AG04449 (cell line): ENCODE measurements at places on chromosomes 3 and 15.

DNA sequence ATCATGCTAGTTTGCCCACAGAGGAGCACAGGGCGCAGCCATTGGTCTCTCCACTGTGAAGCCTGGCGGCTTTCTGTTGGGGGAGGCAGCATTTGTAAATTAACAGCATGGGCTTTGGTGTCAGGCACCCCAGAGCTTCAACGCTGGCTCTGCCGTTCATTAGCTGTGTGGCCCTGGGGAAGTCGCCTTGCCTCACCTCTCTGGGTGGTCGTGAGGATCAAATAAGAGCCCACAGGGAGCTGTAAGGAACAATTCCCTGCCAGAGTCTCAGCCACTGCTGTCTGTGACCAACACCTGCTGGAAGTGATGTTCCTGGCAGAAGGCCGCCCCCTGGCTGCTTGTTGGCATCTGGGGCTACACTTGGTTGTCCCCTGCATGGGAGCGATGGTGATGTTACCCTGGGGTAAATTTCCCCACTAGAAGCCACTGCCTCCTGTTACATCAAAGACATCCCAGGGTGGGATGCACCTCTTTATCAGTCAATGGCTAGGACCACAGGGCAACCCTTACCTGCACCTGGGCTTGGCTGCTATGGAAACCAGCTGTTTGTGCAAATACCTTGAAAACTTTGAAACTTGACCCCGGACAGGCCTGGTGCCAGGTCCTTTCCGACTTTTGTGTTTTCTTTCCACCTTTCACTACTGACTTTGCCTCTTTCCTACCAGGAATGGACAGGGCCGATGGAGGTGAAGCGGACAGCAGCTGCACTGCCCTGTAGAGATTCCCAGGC, 36.9 kb downstream of the DNASE1L3 start:
- no peak for DNase-seq

DNA sequence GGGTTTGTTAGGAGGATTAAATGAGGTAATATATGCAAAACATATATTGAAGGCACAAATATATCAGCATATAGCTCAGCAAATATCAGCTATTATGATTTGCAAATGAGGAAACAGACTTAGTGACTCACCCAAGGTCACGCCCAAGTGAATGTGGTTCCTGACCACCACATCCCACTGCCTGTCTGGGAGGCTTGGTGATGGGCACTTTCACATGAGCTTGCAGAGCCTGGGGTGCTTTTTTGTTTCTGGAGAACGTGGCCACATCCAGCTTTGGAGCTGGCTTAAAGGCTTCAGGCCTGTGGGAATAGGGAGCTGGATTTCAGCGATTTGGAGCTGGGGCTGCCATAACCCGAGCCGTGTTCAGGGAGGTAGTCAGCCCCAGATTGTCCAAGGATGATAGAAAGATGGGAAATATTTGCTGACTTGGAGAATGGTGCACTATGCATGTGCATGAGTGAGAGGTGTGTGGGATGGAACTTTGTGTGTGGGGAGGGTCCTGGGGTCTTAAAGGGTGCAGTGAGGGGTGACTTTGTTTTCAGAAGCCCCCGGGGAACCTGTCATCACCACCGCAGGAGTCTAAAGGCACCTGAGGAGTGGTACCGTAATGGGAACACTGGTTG, 12.0 kb upstream of the FGD5 start:
- DNase-seq, result no peak

DNA sequence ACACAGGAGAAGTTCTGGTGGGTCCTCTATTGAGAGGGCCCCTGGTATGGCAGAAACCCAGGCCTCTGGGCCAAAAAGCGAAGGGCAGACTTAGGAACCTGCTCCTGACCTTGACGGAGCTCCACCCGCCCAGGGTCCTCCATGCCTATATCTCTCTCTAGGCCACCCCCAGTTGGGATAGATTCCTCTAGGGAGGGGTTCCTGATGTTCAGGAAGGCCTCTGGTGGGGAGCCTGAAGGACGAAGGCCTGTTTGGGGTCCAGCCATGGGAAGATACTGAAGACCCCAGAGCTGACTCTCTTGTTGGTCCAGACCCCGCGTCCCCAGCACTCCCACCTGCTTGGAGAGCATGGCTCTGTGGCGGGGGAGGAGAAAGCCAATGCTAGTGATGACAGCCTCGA, 104.2 kb downstream of the CORO2B start:
- no peak for DNase-seq

- DNase-seq, result no peak
These were observed 166.2 kb downstream of the CHDH start for GRCh38 chr3:53680028-53680427.

GRCh38 chr3:9022305-9023225, 59.3 kb upstream of the RAD18 start:
- DNase-seq, result no peak

GRCh38 chr3:121155028-121155427, 247.0 kb downstream of the STXBP5L start:
- no peak for DNase-seq

GRCh38 chr3:79436387-79436786, 331.4 kb downstream of the ROBO1 start:
- no peak for DNase-seq

- no peak for DNase-seq
These were observed 109.2 kb downstream of the ASB7 start for GRCh38 chr15:100711516-100712021.

DNA sequence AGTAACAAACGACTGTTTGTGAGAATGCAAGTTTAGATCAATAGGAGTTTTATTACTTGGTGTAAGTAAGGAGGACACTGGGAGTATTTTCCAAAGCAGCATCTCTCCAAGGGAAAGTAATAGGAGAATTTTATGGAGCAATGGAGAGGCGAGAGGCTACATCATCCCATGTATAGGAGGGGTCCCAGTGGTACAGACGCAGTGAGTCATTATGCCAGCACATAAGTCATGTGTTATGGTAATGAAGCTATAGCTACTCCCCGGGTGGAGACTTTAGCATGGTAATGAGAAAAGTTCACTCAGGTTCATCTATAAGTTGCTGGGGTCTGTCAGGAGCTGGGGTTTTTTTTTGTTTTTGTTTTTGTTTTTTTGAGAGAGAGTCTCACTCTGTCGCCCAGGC, 29.5 kb upstream of the ZNF445 start:
- DNase-seq, result no peak

DNA sequence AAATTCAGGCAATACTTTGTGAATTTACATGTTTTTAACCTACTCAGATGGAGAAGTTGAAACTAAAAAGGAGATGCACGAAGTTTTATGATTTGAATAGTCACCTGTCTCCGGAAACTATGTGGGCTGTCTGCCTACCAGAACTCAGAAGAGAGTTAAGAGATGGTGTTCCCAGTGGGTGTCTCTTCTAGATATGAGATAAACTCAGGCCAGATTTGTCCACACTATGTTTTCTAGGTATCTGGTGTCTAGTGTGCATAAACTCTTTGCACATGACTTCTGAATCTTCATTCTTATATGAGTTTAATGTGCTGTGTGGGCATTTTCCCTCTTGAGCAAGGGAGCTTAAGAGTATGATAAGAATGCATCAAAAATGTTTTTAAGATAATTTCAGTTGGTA, 222.8 kb downstream of the FOXP1 start:
- no peak for DNase-seq

DNA sequence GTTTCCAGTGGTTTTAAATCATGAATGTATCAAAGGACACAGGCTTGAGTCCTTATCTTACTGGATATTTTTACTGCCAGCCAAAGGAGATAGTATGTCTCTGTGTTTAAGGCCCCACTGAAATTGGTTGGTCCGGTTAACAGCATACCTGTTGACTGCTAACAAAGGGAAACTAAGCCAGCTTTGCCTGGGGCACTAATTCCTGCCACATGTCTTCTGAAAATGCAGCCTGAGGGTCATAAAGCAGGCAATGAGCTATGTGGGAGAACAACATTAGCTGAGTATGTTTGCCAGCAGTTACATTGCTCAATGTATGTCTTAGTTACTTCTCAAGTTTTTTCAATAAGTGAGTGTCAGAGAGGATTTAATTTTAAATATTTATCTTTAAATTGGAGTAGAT, 12.4 kb downstream of the PLS1 start:
- DNase-seq, result peak; percentile 19

GRCh38 chr15:62506217-62506805, 341.2 kb upstream of the C2CD4B start:
- DNase-seq, result peak; percentile 36

DNA sequence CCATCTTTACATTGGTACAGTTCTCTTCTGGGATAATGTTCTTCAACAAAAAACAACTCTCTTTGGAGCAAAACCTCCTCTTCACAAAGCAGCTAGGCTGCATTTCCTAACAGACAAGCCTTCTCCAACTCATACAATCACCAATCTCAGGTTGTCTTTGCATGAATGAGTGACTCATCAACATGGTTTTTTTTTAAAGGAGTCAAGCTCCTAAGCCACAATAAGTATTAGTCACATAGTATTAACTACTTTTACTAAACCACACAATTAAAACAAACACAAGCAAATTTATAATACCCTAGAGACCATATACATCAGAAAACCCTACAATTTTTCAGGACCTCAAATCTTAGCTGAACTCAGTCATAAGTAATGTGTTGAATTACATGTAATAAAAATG, 137.4 kb downstream of the TBC1D5 start:
- DNase-seq, result peak; percentile 40

GRCh38 chr3:119227070-119227850, 13.4 kb downstream of the B4GALT4 start:
- DNase-seq, result no peak

- DNase-seq, result peak; percentile 21
These were observed 348.6 kb upstream of the CDIN1 start for GRCh38 chr15:36230776-36231175.

DNA sequence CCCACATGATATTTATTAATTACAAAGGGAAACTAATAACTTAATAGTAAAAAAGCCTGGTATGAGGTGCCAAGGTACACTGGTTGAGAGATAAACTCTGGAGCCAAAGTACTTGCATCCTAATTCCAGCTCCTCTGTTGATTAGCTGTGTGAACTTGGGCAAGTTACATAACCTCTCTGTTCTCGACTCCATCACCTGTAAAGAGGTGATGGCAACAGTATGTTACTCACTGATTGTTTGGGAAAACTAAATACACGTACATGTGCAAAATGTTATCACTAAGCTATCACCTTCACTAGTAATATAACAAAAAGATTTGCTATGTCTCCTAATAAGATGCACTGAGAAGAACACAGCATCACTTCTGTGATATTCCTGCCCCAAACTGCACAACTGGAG, 206.4 kb downstream of the MEX3B start:
- DNase-seq, result no peak

DNA sequence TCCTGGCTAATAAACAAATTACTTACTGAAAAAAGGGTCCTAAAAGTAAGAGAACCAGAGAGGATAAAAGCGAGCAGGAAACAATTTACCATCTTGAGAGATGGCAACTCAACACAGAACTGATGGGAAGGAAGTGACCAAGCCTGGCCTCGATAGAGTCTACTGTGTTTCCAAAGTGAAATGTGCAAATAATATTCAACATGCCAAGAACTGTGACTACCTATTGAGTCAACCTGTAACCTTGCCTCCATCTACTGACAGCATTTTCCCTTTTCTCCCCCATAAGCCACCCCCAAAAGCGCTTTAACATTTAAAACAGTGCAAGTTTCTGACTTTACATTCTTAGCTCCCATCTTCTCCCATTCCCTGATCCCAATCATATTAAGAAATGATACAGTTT, 75.4 kb upstream of the PSMD6 start:
- no peak for DNase-seq

- no peak for DNase-seq
These were observed 15.0 kb downstream of the C3orf70 start for GRCh38 chr3:185137821-185138220.

GRCh38 chr3:82208002-82208710, 446.7 kb upstream of the GBE1 start:
- no peak for DNase-seq

DNA sequence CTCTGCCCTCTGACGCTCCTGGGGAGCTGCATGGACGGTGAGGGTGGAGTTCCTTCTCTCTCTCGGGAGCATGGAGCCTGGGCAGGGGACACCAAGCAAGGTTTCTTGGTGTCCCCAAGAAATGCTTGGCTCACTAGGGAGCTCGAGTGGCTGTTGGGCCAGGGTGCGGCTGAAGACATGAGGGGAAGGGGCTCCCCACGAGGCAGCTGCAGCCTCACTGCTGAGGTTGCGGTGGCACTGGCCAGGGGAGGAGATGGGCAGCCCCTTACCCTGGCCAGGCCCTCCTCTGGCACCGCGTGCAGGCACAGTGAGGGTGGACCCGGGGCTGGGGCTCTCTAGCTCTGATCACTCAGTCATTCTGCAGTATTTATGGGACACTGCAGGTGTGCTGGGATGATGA, 43.5 kb upstream of the SLC41A3 start:
- DNase-seq, result no peak
